ENCODE measurements at places on chromosomes 13 and 19.

GRCh38 chr13:46385946-46386345, 1.1 kb downstream of the RUBCNL start:
- DNase-seq = peak; percentile 8

DNA sequence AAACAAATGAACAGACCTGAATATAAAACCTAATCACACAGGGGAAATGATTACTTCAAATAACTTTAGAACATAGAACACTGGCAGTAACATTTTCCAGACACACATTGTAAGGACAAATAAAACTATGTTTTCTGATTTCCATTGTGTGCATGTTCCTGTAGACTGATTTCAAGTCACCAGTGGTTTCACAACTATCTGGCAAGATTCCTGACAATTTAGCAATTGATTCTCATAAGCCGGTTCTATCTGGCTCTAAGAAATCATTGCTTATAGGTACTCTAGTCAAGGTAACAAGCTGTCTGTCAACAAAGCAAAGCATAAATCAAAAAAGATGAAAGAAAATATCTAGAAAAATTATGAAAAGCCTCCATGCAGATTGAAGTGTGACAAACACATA, 19.6 kb upstream of the PCCA start:
- no peak for DNase-seq

GRCh38 chr13:25602176-25602575, 230.4 kb downstream of the ATP8A2 start:
- no peak for DNase-seq

GRCh38 chr13:79398127-79398526, 7.9 kb downstream of the RBM26 start:
- no peak for DNase-seq

- no peak for DNase-seq
Measured at GRCh38 chr19:4598712-4599111, 39.2 kb upstream of the SEMA6B start.

All from left renal cortex interstitium (tissue), 4 donors.